ENCODE measurements at places on chromosomes 7 and 10. TPM values are rescaled to one million over a fixed set of nuclear protein-coding genes. Genes with fewer than 3 reads are reported as not detected.

CNPY1 gene
- not detected for total RNA-seq

DGKB gene
- 0.57 TPM for total RNA-seq

UPK3B gene
- 1.5 TPM for total RNA-seq

GPR158 gene
- total RNA-seq: 0.19 TPM

PLEKHS1 gene
- total RNA-seq: 0.11 TPM

NKX2-3 gene
- not detected for total RNA-seq

UFSP1 gene
- 2.9 TPM for total RNA-seq

ASB10 gene
- total RNA-seq: not detected

SRRM3 gene
- total RNA-seq: 0.71 TPM

OR6B1 gene
- not detected for total RNA-seq

TSPAN12 gene
- total RNA-seq: 14.0 TPM

ICA1 gene
- 2.2 TPM for total RNA-seq

CAMK2G gene
- total RNA-seq: 37.6 TPM

DNA sequence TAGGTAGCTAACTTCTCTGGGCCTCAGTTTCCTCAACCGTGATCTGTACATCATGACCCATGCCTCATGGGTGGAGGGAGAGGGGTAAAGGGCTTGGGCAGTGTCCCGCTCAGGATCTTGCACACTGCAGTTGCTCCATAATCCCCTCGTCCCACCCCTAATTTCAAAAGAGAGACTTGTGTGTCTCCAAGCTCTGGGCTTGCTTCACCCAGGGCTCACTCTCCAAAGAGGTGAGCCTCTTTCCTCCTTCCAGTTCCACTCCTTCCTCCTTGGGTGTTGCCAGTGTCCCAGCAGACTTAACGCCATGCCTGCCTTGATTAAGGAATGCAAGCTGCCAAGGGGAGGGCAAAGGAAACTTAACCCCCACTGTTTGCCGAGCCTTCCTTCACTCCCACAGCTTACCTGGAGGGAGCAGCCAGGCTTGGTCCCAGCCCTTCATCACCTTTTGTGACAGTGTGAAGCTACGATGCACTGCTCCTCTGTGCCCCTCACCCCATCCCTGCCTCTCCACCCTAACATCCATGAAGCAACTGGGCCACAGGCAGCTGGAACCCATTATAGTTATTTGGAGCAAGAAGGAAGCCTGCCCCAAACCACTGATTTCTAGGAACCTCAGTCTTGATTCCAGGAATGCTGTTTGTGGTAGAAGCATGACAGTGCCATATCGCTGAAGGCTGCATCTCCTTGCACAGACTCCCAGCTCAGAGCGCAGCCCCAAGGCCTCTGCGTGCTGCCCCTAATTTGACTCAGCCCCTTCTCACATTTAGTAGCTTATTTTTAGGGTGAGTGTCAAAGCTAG lies 363.3 kb downstream of the TNS3 start:
- DNase-seq: no peak

DNA sequence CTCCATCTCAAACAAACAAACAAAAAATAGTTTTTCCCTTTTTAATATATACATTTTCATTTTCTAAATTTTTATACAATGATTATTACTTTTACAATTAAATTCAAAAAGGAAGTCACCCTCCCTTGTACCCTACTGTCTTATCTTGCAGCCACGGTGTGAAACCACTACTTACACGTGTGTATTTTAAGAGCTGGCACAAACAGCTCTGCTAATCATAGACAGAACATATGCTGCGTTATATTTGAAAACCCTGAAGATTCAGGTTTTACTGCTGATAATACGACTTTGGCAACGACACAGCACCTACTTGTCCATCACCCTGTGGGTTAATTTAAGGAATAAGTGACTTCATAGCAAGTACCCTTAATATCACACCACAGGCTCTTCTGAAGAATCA lies 991 bp downstream of the ANKRD61 start:
- no peak for DNase-seq

DNA sequence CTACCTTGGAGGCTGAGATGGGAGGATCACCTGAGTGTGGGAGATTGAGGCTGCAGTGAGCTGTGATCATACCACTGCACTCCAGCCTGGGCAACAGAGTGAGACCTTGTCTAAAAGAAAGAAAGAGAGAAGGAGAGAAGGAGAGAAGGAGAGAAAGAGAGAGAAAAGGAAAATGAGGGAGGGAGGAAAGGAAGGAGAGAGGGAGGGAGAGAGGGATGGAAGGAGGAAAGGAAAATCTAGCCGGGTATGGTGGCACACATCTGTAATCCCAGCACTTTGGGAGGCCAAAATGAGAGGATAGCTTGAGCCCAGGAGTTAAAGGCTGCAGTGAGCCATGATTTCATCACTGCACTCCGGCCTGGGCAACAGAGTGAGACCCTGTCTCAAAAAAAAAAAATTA lies 42.9 kb upstream of the GTF2IRD1 start:
- no peak for DNase-seq

- DNase-seq: no peak
Observed at GRCh38 chr7:143408686-143409561, at the start of gene EPHA1. EPHA1 (minus strand) TSS chr7:143408856; CDS start chr7:143408805, 51 bp downstream.

- peak; percentile 83 for DNase-seq
Observed at GRCh38 chr10:129521161-129522025, 54.4 kb downstream of the MGMT start.

- peak; percentile 76 for DNase-seq
Observed at GRCh38 chr7:50656141-50656895, 91.1 kb upstream of the DDC start.

GRCh38 chr7:134643131-134643530 lies 3.5 kb upstream of the BPGM start:
- no peak for DNase-seq

DNA sequence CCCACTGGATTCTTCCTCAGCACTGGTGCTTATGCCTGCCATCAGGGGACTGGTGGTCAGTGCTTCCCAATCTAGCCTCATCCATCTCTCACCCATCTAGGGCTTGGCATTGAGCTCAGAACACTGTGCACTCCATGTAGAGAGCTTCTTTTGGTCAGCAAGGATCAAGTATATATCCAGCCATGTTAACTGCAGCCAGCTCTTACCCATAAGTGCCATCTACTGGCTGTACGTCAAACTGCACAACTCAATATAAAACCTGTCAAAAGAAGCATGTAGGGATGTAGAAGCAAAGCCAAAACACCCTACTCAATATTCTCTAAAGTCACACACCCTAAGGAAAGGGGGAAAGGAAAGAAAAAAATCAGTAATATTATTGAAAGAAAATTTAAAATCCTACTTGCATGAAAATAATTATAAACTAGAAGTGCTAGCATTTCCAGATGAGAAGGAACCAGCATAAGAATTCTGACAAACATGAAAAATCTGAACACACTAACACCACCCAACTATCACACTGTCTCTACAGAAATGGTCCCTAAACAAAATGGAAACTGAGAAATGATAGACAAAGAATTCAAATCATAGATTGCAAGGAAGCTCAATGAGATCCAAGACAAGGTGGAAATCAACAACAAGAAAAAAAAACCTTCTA lies 531.1 kb upstream of the STEAP1 start:
- DNase-seq: no peak

DNA sequence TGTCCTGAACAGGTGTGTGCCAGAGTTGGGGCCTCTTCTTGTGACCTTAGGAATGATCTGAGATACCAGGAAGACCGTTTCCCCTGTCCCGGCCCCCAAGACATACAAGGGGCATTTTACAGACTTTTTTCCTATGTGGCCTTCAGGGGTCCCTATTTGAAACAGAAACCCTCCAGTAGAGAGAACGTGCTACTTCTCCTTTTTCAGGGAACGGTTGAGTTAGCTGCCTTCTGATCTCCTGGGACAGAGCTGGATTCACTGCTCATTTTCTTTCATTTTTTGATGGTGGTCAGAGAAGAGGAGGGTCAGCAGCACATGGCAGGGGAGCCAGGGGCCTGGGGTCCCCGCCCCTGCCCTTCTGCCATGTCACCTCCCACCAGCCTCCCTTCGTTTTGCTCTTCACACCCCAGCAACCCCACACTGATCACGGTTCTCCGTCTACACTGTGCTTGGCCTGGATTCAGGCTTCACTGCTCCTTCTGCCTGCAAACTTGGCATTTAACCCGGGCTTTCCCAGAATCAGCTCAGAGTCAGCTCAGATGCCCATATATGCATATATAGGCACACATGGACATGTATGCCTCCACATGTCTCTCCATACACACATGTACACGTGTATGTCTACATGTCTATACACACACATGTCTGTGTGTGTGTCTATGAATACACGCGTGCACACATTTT lies 138.1 kb upstream of the BTBD16 start:
- DNase-seq: no peak

DNA sequence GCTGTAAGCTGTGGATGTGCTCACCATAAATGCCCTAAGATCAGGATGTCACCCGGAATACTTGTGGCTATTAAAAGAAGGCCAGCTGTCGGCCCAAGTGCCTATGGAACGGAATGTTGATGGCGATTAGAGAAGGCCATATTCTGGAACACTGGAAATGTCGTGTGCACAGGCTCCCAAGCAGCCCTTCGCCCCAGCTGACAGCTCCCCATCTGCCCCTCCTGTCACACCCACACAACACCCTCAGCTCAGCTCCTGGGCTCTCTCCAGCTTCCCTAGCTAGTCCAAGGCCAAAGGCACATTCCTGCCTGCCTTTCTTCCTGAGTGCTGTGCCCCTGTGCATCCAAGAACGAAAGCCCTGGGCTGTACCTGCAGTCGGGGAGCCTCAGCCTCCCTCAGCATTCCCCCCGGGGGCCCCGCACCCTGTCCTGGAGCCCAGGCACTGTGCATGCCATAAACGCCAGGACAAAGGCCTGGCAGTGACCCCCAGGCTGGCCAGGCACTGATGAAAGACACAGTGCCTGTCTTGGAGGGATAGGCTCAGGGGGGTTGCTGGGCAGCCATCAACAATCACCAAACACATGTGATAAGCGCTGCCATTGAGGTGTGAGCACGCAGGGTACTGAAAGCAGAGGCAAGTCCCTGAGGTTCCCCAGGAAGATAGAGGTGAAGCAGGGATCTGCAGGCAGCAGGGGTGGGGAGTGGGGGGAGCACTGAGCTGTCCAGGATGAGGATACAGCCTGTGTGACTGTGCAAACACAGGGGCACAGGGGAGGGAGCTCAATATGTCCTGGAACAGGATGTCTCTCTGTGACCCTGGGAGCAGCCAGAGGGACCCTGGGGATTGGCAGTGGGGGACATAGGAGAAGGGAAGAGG lies 3.7 kb upstream of the LDB3 start:
- DNase-seq: no peak

GRCh38 chr7:1403638-1404459 lies 55.4 kb downstream of the MICALL2 start:
- DNase-seq: no peak

DNA sequence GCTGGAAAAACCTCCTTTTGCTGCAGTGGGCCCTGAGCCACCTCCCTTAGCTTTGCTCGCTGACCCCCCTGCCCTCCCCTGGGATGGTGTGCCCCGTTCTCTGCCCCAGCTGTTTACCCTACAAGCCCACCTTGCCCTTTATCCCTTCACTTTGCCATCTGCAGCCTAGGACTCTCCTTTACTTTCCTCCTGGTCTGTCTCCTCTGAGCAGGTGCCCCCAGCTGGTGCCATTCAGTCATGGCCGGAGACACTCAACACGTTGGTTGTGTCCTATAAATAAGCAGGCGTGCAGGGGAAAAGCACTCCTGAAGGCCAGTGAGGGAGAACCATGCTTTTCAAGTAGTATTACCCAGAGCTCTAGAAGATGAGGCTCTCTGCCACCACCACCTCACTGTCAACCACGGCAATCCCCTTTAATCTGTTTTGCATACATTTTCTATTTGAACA lies 6.1 kb downstream of the RASSF4 start:
- no peak for DNase-seq

DNA sequence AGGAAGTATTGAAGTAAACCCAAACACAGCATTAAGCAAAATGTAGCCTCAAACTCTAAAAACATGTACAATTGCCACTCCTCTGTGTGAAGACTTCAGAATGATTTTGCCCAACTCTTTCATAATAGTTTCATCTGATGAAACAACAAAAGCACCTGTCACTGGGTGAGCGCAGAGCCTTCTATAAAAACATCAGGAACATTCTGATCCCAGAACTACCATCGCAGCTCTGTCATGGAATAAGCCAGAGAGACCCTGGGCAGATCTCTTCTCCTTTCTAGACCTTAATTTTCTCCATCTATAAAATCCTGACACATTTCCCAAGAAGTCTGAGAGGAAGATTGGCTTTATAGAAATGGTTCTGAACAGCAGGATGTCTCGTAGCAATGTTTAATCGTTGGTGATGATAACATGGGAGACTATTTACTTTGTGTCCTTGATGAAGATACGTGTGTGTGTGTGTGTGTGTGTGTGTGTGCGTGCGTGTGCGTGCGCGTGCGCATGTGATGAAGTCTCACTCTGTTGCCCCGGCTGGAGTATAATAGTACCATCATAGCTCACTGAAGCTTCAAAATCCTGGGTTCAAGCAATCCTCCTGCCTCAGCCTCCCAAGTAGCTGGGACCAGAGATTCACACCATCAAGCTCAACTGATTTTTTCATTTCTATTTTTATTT lies 198.0 kb downstream of the KIAA1217 start:
- DNase-seq: no peak

DNA sequence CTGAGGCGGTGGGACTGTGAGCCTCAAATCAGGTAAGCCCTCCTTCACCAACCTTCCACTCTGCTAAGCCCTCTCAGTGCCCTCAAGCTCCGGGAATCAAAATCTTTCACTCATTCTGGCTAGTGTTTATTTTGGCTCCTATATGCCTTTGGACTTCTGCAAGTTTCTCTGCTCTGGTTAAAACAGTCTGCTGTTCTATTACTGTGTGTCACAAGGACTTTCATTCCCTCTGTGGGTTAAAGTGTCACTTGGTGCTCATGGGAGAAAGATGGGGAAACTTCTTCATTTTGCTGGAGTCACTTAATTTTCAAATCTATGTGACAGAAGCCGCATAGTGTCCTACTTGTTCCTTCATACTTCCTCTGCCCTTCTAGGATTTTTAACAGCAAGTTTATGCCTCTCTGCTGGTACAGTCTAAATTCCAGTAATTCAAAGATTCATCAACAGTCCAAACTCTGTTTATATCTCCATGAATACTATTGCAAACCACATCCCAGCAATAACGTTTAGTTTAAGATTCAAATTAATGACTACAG lies 61.3 kb downstream of the CD36 start:
- DNase-seq: no peak

GRCh38 chr10:71390461-71390835 lies 6.3 kb upstream of the CDH23 start:
- no peak for DNase-seq

DNA sequence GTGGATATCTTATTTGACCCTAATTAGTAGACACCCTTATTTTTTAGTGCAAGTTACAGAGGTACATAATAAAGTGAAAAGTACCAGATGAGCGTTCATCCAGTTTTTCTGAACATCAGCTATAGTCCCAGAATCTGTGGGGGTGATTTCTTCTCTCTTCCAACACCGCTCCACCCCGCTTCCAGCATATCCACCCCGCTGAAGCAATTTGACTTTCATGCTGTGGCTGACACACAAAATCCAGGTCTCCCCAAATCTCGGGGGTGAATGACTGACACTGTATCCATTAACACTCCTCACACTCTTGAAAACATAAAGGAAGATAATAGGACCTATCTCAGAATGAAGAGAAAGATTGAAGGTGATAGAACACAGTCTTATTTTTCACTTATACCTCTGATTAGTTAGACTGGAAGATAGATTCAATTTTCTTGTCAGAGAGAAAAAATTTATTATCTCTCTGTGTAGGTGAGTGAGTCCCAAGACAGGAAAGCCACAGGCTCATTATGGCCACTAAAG lies 143.4 kb downstream of the ANLN start:
- DNase-seq: peak; percentile 49

GRCh38 chr10:96685306-96685705 lies 35.0 kb downstream of the PIK3AP1 start:
- DNase-seq: no peak

- no peak for DNase-seq
Observed at GRCh38 chr10:73287441-73287840, 35.0 kb upstream of the MRPS16 start.

All from osteocyte (in vitro differentiated cells).